Keratinocyte (primary cell): ENCODE measurements at places on chromosomes 6 and 20. TPM values are rescaled to one million over a fixed set of nuclear protein-coding genes. Genes with fewer than 3 reads are reported as not detected.

MAS1 gene
- polyA plus RNA-seq: not detected in 3 replicates

CCN6 gene
- polyA plus RNA-seq: 0.46 to 0.90 TPM (median 0.50 TPM) in 3 replicates

RPL7L1 gene
- polyA plus RNA-seq: 61.5 to 104 TPM (median 76.8 TPM) in 3 replicates

- no peaks in the 10 kb centered on the region for H3K27me3 ChIP-seq
- H3K27ac ChIP-seq: no peak overlapping the region
- no peak overlapping the region for H3K4me3 ChIP-seq
- DNase-seq: no peak
- H3K4me1 ChIP-seq: peaks cover 5% of the 10 kb centered on the region
Observed at GRCh38 chr20:58237318-58238132, 9.1 kb upstream of the ANKRD60 start.

GRCh38 chr20:39094391-39094790 lies 132.2 kb downstream of the DHX35 start:
- peaks cover 5% of the 10 kb centered on the region for H3K27me3 ChIP-seq
- H3K36me3 ChIP-seq: no peaks in the 10 kb centered on the region
- no peak for DNase-seq

DNA sequence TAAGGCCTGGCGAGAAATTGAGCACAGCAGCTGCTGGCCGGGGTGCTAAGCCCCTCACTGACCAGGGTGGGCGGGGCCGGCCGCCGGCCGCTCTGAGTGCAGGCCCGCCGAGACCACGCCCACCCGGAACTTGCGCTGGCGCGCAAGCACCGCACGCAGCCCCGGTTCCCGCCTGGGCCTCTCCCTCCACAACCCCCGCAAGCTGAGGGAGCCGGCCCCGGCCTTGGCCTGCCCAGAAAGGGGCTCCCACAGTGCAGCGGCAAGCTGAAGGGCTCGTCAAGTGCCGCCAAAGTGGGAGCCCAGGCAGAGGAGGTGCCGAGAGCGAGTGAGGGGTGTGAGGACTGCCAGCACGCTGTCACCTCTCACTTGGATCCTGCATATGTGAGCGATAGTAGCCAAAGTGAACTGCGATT lies 251.2 kb downstream of the GJA1 start:
- H3K27me3 ChIP-seq: no peaks in the 10 kb centered on the region
- H3K36me3 ChIP-seq: no peaks in the 10 kb centered on the region
- DNase-seq: no peak

GRCh38 chr20:53434662-53435061 lies 159.0 kb downstream of the ZNF217 start:
- H3K4me3 ChIP-seq: no peak overlapping the region
- no peaks in the 10 kb centered on the region for H3K36me3 ChIP-seq
- H3K27me3 ChIP-seq: no peaks in the 10 kb centered on the region

- DNase-seq: no peak
- H3K36me3 ChIP-seq: no peaks in the 10 kb centered on the region
- H3K4me3 ChIP-seq: no peak overlapping the region
- no peak overlapping the region for H3K27ac ChIP-seq
Observed at GRCh38 chr6:119360262-119360915, 10.8 kb upstream of the MAN1A1 start.

GRCh38 chr6:133160536-133160935 lies 80.6 kb upstream of the EYA4 start:
- no peaks in the 10 kb centered on the region for H3K27me3 ChIP-seq
- no peak for DNase-seq
- H3K27ac ChIP-seq: no peak overlapping the region

GRCh38 chr6:21213492-21213891 lies 380.1 kb upstream of the SOX4 start:
- DNase-seq: no peak
- no peaks in the 10 kb centered on the region for H3K36me3 ChIP-seq
- peaks cover 5% of the 10 kb centered on the region for H3K4me1 ChIP-seq
- no peak overlapping the region for H3K4me3 ChIP-seq
- no peaks in the 10 kb centered on the region for H3K27me3 ChIP-seq

- no peaks in the 10 kb centered on the region for H3K36me3 ChIP-seq
- no peak overlapping the region for H3K4me3 ChIP-seq
- H3K27me3 ChIP-seq: no peaks in the 10 kb centered on the region
- H3K27ac ChIP-seq: no peak overlapping the region
- DNase-seq: no peak
- H3K4me1 ChIP-seq: no peaks in the 10 kb centered on the region
Observed at GRCh38 chr6:53197553-53197952, 48.9 kb upstream of the GCM1 start.

- no peak for DNase-seq
- no peaks in the 10 kb centered on the region for H3K27me3 ChIP-seq
- H3K27ac ChIP-seq: no peak overlapping the region
- H3K4me3 ChIP-seq: no peak overlapping the region
- H3K36me3 ChIP-seq: no peaks in the 10 kb centered on the region
Observed at GRCh38 chr6:136656121-136656520, 105.9 kb upstream of the MAP7 start.

- no peak overlapping the region for H3K27ac ChIP-seq
- H3K27me3 ChIP-seq: no peaks in the 10 kb centered on the region
- no peaks in the 10 kb centered on the region for H3K36me3 ChIP-seq
- H3K4me3 ChIP-seq: no peak overlapping the region
- no peak for DNase-seq
Observed at GRCh38 chr6:157468574-157468973, 87.6 kb downstream of the ZDHHC14 start.
